Natural killer cell (primary cell): ENCODE measurements at places on chromosomes 3 and 15. TPM values are rescaled to one million over a fixed set of nuclear protein-coding genes. Genes with fewer than 3 reads are reported as not detected.

TBL1XR1 gene
- total RNA-seq, result 74.6 TPM

ERICH6 gene
- total RNA-seq, result 0.35 TPM

ZNF80 gene
- 2.1 TPM for total RNA-seq

C3orf85 gene
- not detected for total RNA-seq

WDR82 gene
- total RNA-seq, result 131 TPM

CKMT1B gene
- total RNA-seq, result not detected

COLQ gene
- 55.8 TPM for total RNA-seq

EBLN2 gene
- total RNA-seq, result 8.9 TPM

MCTP2 gene
- total RNA-seq, result 261 TPM
